A673 (cell line): ENCODE measurements at places on chromosomes 16 and 17.

- H3K4me1 ChIP-seq = no peaks in the 10 kb centered on the region
- no peak within 1 kb of the TSS for H3K27ac ChIP-seq
- no peak within 1 kb of the TSS for H3K4me3 ChIP-seq
- DNase-seq = no peak
- H3K36me3 ChIP-seq = no peaks in the 10 kb centered on the region
Measured at GRCh38 chr17:3471599-3471998, at the start of gene SPATA22. TSS of gene SPATA22 (minus strand) at chr17:3471819. CDS start at chr17:3469325, 2,494 bp downstream.

- H3K4me1 ChIP-seq = peaks cover 14% of the 10 kb centered on the region
- H3K4me3 ChIP-seq = no peak overlapping the region
- no peaks in the 10 kb centered on the region for H3K36me3 ChIP-seq
- no peak overlapping the region for H3K27ac ChIP-seq
- H3K27me3 ChIP-seq = peaks cover 8% of the 10 kb centered on the region
Measured at GRCh38 chr16:67396159-67397035, 3.1 kb upstream of the TPPP3 start.

GRCh38 chr17:79464318-79465010 lies 146.4 kb downstream of the RBFOX3 start:
- no peaks in the 10 kb centered on the region for H3K36me3 ChIP-seq
- no peak overlapping the region for H3K27ac ChIP-seq
- no peak for DNase-seq
- no peak overlapping the region for H3K4me3 ChIP-seq
- H3K4me1 ChIP-seq = no peaks in the 10 kb centered on the region

DNA sequence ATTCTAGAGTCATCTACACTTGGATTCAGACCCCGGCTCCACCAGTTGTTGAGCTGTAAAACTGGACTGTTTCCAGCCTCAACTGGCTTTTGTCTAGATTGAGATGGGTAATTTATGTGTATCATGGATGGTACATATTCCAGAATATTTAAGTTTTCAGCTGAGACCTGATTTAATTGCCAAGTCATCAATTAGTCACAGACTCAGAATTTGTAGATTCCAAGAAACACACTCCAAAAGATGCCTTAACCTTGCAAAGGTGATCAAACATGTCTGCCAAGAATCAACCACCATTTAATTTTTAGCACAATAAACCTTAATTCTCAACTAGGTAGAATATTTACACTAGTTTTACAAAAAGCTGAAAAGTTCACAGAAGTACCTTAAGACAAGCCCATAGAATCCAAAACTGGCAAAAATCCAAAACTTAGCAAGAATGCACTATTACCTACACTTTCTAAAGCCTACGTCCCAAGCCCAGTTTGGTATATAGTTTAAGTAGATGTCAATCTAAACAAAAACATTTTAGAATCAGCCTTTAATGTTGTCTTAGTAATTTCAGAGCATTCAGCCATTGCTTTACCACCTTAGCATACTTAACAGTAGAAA lies 17.7 kb downstream of the SIAH1 start:
- peaks cover 48% of the 10 kb centered on the region for H3K4me1 ChIP-seq
- no peak for DNase-seq
- no peaks in the 10 kb centered on the region for H3K27me3 ChIP-seq

DNA sequence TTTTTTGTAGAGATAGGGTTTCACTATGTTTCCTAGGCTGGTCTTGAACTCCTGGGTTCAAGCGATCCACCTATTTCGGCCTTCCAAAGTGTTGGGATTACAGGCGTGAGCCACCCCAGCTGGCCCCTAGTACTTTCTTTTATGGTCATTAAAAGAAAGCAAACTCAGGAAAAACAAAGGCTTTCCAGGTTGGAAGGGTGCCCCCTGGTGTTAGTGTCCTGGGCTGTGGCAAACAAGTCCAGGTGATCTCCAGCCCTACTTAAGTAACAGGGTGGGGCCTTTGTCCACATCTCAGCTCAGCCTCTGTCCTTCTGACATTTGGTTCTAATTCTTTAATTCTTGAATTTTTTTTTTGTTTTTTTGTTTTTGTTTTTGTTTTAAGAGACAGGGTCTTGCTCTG lies 6.9 kb downstream of the IGFBP4 start:
- H3K4me3 ChIP-seq = no peak overlapping the region
- DNase-seq = no peak
- H3K4me1 ChIP-seq = no peaks in the 10 kb centered on the region
- H3K27me3 ChIP-seq = no peaks in the 10 kb centered on the region

DNA sequence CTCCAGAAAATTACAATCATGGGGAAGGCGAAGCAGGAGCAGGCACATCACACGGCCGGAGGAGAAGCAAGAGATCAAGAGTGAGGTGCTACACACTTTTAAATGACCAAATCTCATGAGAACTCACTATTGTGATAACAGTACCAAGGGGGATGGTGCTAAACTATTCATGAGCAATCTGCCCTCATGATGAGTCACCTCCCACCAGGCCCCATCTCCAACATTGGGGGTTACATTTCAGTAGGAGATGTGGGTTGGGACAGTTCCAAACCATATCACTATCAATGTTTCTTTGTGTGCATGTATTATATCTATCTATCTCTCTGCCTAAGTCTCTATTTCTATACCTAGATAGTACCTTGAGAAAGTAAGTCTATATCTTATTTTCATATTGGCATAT lies 724.8 kb downstream of the CDH11 start:
- no peaks in the 10 kb centered on the region for H3K4me1 ChIP-seq
- no peak for DNase-seq
- no peaks in the 10 kb centered on the region for H3K27me3 ChIP-seq
- no peak overlapping the region for H3K27ac ChIP-seq

GRCh38 chr17:17115620-17116019 lies 73.4 kb downstream of the MPRIP start:
- H3K27ac ChIP-seq = no peak overlapping the region
- peaks cover 14% of the 10 kb centered on the region for H3K4me1 ChIP-seq
- no peaks in the 10 kb centered on the region for H3K27me3 ChIP-seq
- DNase-seq = no peak
- no peaks in the 10 kb centered on the region for H3K36me3 ChIP-seq
- no peak overlapping the region for H3K4me3 ChIP-seq

GRCh38 chr16:47999595-47999994 lies 156.2 kb downstream of the ABCC12 start:
- H3K4me1 ChIP-seq = no peaks in the 10 kb centered on the region
- no peaks in the 10 kb centered on the region for H3K36me3 ChIP-seq
- no peak overlapping the region for H3K4me3 ChIP-seq

- peak overlapping the region; percentile 54 for H3K27ac ChIP-seq
- H3K4me3 ChIP-seq = no peak overlapping the region
- no peaks in the 10 kb centered on the region for H3K36me3 ChIP-seq
- DNase-seq = no peak
Measured at GRCh38 chr17:40071313-40072039, 8.7 kb downstream of the THRA start.

DNA sequence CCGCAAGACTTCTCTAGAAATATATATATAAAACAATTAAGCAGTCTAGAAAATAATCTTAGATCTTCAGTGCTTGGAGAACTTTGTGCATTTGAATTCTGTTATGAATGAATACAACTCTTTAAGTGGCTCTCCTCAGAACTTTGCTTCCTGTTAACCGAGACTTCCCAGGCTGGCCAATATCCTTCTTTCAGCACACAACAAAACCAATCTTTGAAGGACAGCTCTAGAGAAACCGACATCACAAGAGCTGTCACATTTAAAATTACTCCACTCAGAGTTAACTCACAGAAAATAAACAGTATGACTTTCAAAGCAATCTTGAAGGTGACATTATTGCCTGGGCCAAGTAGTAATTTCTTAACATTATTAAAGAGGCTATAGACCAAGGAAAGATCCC lies 49.7 kb upstream of the ITGA2B start:
- peaks cover 5% of the 10 kb centered on the region for H3K4me1 ChIP-seq
- H3K36me3 ChIP-seq = peaks cover 6% of the 10 kb centered on the region
- H3K4me3 ChIP-seq = no peak overlapping the region
- no peaks in the 10 kb centered on the region for H3K27me3 ChIP-seq

GRCh38 chr17:3004150-3004801 lies 59.1 kb downstream of the OR1D5 start:
- no peaks in the 10 kb centered on the region for H3K27me3 ChIP-seq
- peak; percentile 83 for DNase-seq
- H3K27ac ChIP-seq = no peak overlapping the region
- no peaks in the 10 kb centered on the region for H3K36me3 ChIP-seq
- H3K4me1 ChIP-seq = peaks cover 10% of the 10 kb centered on the region

DNA sequence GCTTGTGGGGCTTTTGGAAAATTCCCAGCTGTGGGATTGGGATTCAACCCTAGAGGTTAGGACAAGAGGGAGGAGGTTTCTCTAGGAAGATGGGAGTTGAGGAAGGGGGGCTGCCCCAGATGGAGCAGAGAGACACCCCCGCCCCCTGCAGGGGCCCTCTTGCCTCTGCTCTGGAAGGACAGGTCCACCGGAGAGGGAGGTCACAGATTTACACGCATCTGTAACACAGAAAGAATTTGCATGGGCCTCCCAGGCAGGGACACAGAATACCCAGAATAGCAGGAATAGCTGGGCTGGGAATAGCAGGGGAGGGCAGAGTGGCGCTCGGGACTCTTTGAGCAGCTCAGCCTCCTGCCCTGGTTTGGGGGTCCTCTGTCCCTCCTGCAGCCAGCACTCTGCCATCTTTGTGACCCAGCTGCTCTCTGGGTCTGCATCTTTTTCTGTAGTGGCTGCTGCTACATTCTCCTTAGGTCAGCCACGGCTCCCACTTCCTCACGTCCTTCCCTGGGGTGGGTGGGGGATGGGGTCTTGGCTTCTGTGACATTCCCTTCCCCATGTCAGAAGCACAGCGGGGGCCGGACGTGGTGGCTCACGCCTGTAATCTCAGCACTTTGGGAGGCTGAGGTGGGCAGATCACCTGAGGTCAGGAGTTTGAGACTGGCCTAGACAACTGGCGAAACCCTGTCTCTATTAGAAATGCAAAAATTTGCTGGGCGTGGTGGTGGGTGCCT lies 33.9 kb upstream of the PLLP start:
- no peak overlapping the region for H3K4me3 ChIP-seq
- no peaks in the 10 kb centered on the region for H3K36me3 ChIP-seq
- no peak for DNase-seq

- H3K36me3 ChIP-seq = no peaks in the 10 kb centered on the region
- no peaks in the 10 kb centered on the region for H3K4me1 ChIP-seq
- peak overlapping the region; percentile 79 for H3K4me3 ChIP-seq
- H3K27ac ChIP-seq = peak overlapping the region; percentile 94
- DNase-seq = no peak
- H3K27me3 ChIP-seq = no peaks in the 10 kb centered on the region
Measured at GRCh38 chr17:42017866-42018200, 594 bp upstream of the DNAJC7 start.

DNA sequence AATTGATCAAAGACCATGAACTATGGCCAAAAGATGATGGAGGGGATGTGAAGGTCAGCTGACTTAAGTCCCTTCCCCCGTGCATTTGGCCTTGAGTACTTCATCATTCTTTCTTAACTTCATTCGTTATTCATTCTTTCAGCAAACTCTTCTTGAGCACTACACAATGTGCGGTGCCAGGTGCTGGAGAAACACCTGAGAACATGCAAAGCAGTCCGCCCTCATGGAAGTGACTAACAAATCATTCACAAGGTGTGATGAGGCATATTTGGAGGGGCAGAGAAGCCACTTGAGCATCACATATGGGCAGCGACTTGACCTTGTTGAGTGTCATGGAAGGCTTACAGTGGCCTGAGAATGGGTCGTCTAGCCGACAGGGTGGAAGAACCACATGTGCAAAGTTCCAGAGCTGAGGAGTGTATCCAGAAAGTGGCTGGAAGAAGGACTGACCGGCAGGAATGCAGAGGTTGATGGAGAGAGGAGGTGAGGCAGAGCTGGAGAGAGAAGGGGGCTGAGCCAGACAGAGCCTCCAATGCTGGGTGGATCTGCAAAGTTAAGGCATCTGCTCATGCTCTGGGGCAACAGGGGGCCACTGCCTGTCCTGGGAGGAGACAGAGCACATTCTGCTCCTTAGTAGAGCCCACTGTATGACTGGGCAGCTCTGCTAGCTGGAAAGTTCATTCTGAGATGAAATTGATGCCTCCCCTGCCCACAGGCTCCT lies 25.1 kb upstream of the EIF1 start:
- DNase-seq = no peak
- peaks cover 5% of the 10 kb centered on the region for H3K4me1 ChIP-seq
- no peaks in the 10 kb centered on the region for H3K27me3 ChIP-seq

GRCh38 chr16:15954814-15955151 lies 5.4 kb downstream of the ABCC1 start:
- H3K27ac ChIP-seq = no peak overlapping the region
- H3K4me3 ChIP-seq = no peak overlapping the region
- no peaks in the 10 kb centered on the region for H3K36me3 ChIP-seq
- no peaks in the 10 kb centered on the region for H3K27me3 ChIP-seq
- peaks cover 11% of the 10 kb centered on the region for H3K4me1 ChIP-seq

DNA sequence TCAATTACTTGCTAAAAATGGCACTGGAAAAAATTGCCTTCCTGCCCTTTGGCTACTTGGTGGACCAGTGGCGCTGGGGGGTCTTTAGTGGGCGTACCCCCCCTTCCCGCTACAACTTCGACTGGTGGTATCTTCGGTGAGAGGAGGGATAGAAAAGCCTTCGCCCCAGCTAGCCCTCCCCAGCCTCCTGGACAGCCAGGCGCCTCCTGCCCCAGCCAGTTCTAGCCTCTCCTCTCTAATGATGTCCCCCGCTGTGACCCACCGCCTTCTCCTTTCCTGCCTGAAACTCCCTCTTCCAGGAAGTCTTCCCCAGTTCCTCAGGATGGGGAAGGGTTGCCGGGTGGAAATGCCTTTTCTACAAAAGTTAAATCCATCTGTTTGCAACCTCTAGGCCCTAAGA lies 6.2 kb downstream of the ACE start:
- H3K27ac ChIP-seq = no peak overlapping the region
- no peak for DNase-seq
- H3K36me3 ChIP-seq = no peaks in the 10 kb centered on the region
- peaks cover 16% of the 10 kb centered on the region for H3K4me1 ChIP-seq
- H3K27me3 ChIP-seq = no peaks in the 10 kb centered on the region

- DNase-seq = no peak
- no peak overlapping the region for H3K27ac ChIP-seq
- no peaks in the 10 kb centered on the region for H3K27me3 ChIP-seq
- no peaks in the 10 kb centered on the region for H3K4me1 ChIP-seq
- no peak overlapping the region for H3K4me3 ChIP-seq
Measured at GRCh38 chr17:57697891-57698711, 47.0 kb downstream of the CCDC182 start.

DNA sequence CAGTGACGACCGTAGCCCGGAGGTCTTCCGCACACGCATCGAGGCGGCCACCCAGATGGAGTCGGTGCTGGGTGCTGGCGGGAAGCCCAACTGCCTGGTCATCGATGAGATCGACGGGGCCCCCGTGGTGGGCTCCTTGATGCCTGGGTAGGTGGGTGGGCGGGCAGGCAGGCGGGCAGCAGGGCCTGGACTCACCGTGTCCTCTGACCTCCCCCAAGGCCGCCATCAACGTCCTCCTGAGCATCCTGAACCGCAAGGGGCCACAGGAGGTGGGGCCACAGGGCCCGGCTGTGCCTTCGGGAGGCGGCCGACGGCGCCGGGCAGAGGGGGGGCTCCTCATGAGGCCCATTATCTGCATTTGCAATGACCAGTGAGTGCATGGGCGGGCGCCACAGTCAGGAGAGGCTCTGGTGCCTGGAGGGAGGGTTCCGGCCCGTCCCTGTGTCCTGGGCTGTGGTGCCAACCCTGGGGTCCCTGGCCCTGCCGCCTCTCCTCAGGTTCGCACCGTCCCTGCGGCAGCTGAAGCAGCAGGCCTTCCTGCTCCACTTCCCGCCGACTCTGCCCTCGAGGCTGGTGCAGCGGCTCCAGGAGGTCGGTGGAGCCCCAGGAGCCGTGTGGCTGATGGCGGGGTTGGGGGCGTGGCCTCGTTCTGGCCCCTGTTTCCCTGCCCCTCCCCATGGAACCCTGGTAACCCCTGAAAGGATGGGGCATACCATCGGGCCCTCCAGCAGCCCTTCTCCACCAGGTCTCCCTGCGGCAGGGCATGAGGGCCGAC lies 4.0 kb downstream of the CHTF18 start:
- DNase-seq = no peak
- H3K4me1 ChIP-seq = peaks cover 8% of the 10 kb centered on the region
- H3K27ac ChIP-seq = no peak overlapping the region
- H3K4me3 ChIP-seq = no peak overlapping the region
- H3K36me3 ChIP-seq = peaks cover 36% of the 10 kb centered on the region
